NCI-H774 (cell line): ENCODE measurements at places on chromosomes 1 and 21.
A peak's percentile ranks its signal among the peaks of the same experiment; 100 is the strongest.

GRCh38 chr1:97489834-97490233 lies 431.0 kb downstream of the DPYD start:
- DNase-seq, result no peak

DNA sequence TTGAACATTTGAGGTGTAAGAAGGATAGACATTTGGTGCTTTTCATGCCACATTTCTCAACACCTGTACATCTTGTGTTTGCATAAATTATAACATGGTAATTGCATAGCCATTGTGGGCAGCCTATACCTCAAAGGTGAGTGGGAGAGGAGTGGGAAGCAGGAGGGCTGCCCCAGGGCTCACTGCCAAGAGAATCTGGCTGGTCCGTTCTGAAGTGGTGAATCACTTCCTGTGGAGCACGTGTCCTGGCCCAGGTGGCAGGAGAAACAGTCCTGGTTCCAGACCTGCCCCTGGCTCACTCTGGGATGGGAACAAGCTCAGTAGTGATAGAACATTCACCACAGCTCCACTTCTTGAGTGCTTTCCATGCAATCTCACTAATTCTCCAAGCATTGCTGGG lies 11.6 kb upstream of the OLFML2B start:
- DNase-seq, result peak; percentile 17

DNA sequence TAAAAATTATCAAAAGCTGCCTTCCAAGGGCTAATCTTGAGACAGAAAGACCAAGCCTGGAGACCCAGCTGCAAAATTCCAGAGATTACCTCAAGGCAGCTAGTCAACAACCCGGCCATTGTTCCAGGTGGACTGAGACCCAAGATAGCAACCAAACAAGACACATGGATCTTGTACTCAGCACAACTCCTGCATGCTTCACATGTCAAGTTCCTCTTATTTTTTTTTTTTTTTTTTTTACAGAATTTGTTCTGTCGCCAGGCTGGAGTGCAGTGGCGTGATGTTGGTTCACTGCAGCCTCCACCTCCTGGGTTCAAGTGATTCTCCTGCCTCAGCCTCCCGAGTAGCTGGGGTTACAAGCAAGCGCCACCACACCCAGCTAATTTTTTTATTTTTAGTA lies 40.1 kb downstream of the CD2 start:
- DNase-seq, result no peak

- DNase-seq, result no peak
Observed at GRCh38 chr1:145688328-145688727, 18.8 kb downstream of the PDZK1 start.

DNA sequence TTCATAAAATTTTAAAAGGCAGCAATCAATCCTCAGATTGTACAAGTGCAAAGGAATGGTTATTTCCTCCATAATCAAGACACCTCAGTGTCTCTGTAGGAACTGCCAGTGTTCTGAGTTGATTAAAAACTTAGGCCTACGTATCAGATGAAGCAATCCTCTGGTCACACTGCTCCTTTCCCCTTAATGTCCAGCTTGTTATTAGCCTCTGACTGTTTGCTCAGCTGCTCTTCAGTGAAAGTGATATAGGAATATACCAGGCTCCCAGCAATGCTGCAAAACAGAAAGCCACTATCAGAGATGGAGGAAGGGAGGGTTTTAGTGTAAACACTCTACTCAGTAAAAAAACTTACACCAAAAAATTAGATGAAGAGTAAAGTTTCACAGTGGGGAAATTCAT lies 49.8 kb downstream of the SLC35D1 start:
- DNase-seq, result peak; percentile 84

DNA sequence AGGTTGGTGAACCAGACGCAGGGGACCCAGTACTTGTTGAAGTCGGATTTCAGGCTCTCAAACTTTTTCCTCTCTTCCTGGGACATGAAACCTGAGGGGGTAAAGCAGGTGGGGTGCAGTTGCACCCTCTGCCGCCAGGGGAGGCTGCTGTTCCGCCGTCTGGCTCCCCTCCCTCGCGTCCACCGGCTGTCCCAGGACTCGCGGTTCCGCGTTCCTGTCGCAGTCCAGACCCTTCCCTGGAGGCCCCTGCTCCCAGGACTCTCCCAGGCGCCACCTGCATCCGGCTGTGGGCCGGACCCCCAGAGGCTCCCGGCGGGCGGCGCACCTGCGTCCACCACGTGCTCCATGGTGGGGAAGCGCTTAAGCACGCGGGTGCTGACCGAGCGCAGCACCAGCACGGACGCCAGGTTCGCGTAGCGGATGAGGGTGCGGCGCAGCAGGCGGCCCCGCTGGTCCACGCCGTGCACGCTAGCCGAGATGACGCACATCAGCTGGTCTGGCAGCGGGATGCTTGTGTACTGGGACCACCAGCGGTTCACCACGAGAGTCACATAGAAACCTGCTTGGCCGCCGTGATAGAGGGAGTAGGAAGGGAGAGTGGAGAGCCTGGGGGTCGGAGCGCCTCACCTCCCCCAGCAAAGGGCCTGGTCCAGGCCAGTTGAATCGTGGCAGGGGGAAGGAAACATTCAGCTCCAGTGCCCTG lies 1.7 kb downstream of the BEST4 start:
- peak; percentile 69 for DNase-seq
